Activated T-cell treated with anti-CD3 and anti-CD28 coated beads, Interleukin-2, amount 50 U/mL, for 48 hours (primary cell): ENCODE measurements at places on chromosomes 2 and 18.

- DNase-seq, result no peak
Measured at GRCh38 chr18:70462078-70462439, 173.2 kb downstream of the SOCS6 start.

DNA sequence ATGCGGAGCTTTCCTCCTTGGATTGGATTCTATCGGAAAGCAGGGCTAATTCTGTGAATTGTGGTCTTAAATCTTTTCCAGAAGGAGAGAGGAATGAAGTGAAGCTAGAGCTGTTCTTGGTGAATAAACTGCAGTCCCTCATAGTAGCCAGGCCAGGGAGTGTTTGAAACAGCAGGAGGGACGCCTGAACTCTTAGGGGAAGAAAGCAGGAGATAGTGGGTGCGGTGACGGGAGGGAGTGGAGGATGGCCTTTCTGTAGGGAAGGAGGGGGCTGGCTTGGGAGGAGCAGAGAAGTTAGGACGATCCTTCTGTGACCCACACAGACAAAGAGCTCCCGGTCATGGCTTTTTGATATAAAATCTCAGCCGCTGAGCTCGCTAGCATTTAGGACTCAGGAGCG, 47.5 kb upstream of the KCNF1 start:
- DNase-seq, result no peak

DNA sequence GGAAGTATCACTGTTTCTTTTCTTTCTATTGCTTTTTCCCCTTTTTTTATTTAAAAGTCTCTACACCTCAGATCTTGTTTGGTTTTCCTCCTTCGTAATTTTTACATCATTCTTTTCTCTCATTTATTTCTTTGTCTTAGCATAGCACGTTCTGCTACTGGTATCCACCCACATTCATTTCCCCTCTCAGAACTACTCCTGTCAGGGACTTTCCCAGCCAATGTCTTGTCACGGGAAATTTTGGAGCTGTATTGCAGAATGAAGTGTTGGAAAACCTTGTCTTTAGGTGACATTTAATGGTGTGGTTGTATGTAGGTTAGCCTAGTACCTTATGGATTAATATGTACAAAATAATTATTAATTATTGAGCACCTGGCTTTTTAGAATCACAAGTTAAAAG, 34.0 kb downstream of the TTLL4 start:
- DNase-seq, result no peak

DNA sequence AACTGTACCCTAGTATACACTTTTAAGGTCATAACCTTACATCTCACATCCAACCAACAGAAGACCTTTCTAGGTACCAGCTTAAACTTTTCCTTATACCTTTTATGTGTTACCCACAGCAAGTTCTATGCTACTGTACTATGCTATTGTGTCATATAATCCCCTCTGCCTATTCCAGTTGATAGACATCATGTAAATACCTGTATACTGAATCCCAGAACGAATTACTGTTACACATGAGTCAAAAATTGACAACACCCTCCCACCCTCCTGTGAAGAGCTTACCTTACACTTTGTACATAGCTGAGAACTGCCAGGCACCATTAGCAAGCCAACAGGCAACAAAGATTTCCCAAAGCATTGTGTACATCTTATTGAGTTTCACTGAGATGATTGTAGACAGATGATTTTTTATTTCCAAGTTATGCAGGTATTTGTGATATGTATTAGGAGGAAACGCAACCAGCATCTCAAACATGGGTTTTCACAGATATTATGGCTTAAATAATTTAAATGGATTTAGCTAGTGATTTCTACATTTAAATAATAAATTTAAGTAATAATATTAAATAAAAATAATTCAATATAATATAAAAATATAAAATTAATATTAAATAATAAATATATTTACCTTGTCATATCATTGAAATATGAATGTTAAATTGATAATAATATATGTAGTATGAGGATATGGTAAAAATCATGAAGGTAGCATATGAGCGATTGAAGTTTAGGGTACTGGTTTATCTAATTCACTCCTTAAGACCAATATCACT, 43.0 kb upstream of the ANKRD44 start:
- DNase-seq, result no peak
